A172 (cell line): ENCODE measurements at places on chromosomes 3 and 15. TPM values are rescaled to one million over a fixed set of nuclear protein-coding genes. Genes with fewer than 3 reads are reported as not detected.

Gene TMEM44
- total RNA-seq, result 14.2 and 15.4 TPM in 2 replicates

Gene ZWILCH
- total RNA-seq, result 44.4 and 51.4 TPM in 2 replicates

Gene PLSCR5
- not detected in 2 replicates for total RNA-seq

Gene KLHL24
- 41.2 and 41.3 TPM in 2 replicates for total RNA-seq

DNA sequence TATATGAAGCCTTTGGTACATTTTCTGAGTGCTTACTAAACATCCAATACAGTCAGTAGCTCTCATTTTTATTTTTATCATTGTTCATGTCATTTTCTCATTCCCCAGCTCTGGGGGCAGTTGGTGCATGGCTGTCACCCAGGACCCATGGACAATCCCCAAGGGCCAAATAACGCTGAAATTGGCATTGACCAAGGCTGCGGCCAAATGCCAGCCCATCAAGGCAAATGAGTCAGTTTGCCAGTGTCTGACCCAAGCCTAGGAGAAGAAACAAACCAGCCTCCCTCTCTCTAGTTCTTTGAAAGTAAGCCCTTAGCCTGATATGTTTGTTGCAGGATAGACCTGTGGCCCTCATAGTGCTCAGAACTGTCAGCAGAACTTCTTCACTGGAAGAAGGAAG, 219.2 kb downstream of the THSD4 start:
- DNase-seq, result no peak

DNA sequence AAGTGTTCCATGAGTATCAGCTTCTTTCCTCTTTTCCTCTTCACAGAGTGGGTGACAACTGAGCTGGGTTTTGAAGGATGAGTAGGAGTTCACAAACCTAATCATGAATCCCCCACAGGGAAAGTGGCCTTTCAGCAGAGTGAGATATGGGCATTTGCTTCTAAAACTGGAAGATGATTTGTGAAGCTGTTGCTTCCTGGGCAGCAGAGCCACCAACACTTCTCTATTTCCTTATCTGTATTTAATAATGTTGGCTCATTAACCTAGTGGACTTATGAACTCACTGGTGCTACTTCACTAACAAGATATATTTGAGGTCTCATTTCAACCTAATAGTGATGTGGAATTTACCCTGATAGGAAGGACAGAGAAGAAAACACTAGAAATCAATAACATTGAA, 152.8 kb downstream of the SYNPR start:
- DNase-seq, result no peak

DNA sequence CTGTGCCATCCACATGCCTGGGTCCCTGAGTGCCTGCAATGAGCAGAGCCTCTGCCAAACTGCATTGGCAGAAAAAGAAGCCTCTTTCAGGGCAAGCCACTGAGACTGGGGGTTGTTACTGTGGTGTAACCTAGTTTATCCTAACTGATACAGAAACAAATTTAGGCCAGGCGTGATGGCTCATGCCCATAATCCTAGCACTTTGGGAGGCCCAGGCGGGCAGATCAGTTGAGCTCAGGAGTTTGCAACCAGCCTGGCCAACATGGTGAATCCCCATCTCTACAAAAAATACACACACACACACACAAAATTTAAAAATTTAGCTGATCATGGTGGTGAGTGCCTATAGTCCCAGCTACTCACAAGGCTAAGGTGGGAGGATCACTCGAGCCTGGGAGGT, 221.6 kb downstream of the TBC1D2B start:
- no peak for DNase-seq

GRCh38 chr3:45170096-45170495, 23.9 kb upstream of the CDCP1 start:
- DNase-seq, result no peak

GRCh38 chr3:153003862-153004261, 158.2 kb upstream of the RAP2B start:
- no peak for DNase-seq

- no peak for DNase-seq
Observed at GRCh38 chr3:96994988-96995387, 180.6 kb downstream of the EPHA6 start.

GRCh38 chr15:68204361-68204760, 771 bp downstream of the CALML4 start:
- DNase-seq, result no peak

GRCh38 chr15:94532226-94532625, 300.9 kb downstream of the MCTP2 start:
- no peak for DNase-seq

- no peak for DNase-seq
Observed at GRCh38 chr3:99938270-99938911, 120.7 kb downstream of the CMSS1 start.

- no peak for DNase-seq
Observed at GRCh38 chr15:60394689-60395097, 3.1 kb downstream of the ANXA2 start.
